ENCODE measurements at places on chromosomes 6 and 20. TPM values are rescaled to one million over a fixed set of nuclear protein-coding genes. Genes with fewer than 3 reads are reported as not detected.

- H3K4me3 ChIP-seq: no peak overlapping the region
- H3K36me3 ChIP-seq: no peaks in the 10 kb centered on the region
- H3K27me3 ChIP-seq: no peaks in the 10 kb centered on the region
- no peak for DNase-seq
- H3K27ac ChIP-seq: no peak overlapping the region
These were observed 395.1 kb upstream of the SASH1 start for GRCh38 chr6:147947521-147947920.

- no peaks in the 10 kb centered on the region for H3K4me1 ChIP-seq
- no peak overlapping the region for H3K27ac ChIP-seq
- H3K4me3 ChIP-seq: no peak overlapping the region
These were observed 230.4 kb downstream of the TAF4 start for GRCh38 chr20:61835301-61835700.

GRCh38 chr20:33554914-33555420 lies 65.1 kb downstream of the CBFA2T2 start:
- H3K27ac ChIP-seq: peak overlapping the region; percentile 44
- H3K36me3 ChIP-seq: peaks cover 5% of the 10 kb centered on the region
- H3K4me1 ChIP-seq: no peaks in the 10 kb centered on the region
- no peaks in the 10 kb centered on the region for H3K27me3 ChIP-seq
- DNase-seq: no peak

DNA sequence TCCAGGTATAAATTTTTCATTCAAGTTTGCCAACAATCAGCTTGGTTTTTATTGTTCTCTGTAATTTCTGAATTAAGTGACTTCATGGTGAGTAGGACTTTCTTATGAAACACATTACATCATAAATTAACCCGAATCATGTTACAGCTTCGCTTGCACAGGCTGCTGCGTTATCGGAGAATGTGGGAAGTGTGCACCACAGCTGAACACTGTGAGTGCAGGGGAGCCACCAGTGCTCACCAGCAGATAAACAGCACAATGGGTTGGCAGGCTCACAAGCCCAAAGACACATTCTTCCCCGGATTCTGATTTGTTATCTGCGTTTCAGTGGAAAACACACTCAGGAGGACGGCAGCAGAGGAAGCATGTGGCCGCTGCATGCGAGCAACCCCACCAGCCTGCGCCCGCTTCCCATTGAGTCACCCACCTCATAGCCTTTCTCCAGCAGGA lies 121.1 kb downstream of the GMDS start:
- H3K4me1 ChIP-seq: peaks cover 14% of the 10 kb centered on the region
- H3K27ac ChIP-seq: no peak overlapping the region
- H3K36me3 ChIP-seq: no peaks in the 10 kb centered on the region
- DNase-seq: peak; percentile 35
- H3K4me3 ChIP-seq: no peak overlapping the region
- no peaks in the 10 kb centered on the region for H3K27me3 ChIP-seq

DNA sequence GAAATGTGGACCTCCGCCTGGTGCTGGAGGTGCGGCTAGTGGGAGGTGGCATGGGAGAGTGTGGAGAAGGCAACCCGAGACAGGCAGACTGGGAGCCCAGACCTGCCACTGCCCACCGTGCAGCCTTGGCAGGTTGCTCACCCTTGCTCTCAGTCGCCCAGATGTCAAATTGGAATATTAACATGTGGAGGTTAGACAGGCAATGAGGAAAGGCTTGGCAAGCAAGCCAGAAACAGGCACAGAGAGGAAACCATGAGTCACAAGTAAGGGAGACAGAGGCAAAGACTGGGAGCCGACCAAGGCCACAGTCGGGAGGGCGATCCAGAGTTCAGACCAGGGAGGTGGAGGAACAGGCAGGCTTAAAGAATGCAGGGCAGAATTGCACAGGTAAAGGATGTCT lies 178.2 kb downstream of the FOXC1 start:
- H3K36me3 ChIP-seq: no peaks in the 10 kb centered on the region
- H3K27me3 ChIP-seq: no peaks in the 10 kb centered on the region
- no peak overlapping the region for H3K27ac ChIP-seq
- H3K4me1 ChIP-seq: no peaks in the 10 kb centered on the region

DNA sequence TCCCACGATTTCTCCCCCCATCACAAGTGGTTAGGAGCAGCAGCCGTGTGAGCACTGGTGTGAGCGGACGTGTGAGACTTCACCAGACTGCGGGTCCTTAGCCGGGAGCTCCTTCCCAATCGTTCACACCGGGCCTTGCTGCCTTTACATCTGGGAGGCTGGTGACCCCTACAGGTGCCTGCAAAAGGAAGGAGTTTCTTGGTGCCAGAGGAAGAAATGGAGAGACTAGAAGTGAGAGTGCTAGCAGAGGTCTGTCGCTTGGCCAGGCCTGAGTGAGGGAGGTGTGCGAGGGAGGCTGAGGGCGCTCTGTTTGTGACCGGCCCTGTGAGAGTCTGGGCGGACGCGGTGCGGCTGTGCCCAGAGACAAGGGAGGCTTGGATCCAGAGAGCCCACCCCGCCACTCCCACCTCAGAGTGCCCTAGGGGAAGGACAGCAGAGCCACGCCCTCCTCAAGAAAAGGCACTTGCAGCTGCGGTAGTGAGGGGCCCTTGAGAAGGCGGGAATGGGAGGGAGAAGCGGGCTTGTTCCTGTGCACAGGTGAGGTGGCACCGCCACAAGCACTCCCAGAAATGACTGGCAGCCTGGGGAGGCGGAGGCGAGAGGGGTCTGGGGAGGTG lies 10.0 kb upstream of the ARMC2 start:
- H3K27ac ChIP-seq: no peak overlapping the region
- H3K4me3 ChIP-seq: no peak overlapping the region
- DNase-seq: no peak
- peaks cover 7% of the 10 kb centered on the region for H3K4me1 ChIP-seq
- no peaks in the 10 kb centered on the region for H3K36me3 ChIP-seq

- no peaks in the 10 kb centered on the region for H3K4me1 ChIP-seq
- H3K27me3 ChIP-seq: no peaks in the 10 kb centered on the region
- no peak overlapping the region for H3K27ac ChIP-seq
- no peaks in the 10 kb centered on the region for H3K36me3 ChIP-seq
These were observed 133.7 kb upstream of the RIN2 start for GRCh38 chr20:19624221-19624965.

DNA sequence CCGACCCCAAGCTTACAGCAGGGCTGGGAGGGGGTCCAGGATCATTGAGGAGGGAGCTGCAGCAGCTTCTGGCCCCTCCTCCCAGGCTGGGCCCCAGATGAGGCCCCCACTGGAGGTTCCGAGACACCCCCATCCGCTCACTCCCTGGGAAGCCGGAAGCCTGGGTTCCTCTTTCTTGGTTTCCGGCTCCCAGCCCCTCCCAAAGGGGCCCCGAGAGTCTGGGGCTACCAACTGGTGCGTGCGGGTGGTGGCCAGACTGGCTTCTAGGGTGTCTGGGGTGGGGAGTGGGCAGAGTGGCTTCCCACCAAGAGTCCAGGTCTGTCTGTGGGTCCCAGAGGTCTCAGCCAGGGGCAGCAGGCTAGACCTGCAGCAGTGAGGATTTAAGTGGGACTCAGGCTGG lies 2.2 kb downstream of the RGS19 start:
- H3K4me3 ChIP-seq: peak overlapping the region; percentile 15
- no peaks in the 10 kb centered on the region for H3K36me3 ChIP-seq
- H3K4me1 ChIP-seq: peaks cover 33% of the 10 kb centered on the region

GRCh38 chr20:45933266-45934045 lies 1.0 kb upstream of the PCIF1 start:
- H3K4me1 ChIP-seq: peaks cover 22% of the 10 kb centered on the region
- H3K27me3 ChIP-seq: no peaks in the 10 kb centered on the region
- DNase-seq: peak; percentile 80
- H3K36me3 ChIP-seq: peaks cover 17% of the 10 kb centered on the region
- peak overlapping the region; percentile 100 for H3K27ac ChIP-seq

DNA sequence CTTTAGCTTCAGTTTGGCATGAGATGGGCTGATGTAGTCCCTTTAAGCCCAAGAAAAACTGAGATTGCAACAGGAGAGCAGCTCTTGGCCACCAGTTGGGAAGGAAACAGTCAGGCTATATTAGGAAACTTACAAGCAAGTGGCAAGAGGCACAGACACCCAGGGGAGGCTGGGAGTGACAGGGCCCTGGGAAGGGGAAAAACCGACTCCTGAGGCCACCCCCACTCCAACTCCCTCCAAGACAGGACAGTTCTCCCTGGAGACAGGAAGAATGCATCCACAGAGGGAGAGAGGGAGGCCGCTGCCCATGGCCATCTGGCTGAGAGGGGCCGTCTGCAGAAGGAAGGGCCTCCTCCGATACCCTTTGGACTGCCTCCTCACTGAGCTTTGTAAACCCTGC lies 20.5 kb downstream of the JPH2 start:
- H3K27ac ChIP-seq: peak overlapping the region; percentile 88
- peaks cover 45% of the 10 kb centered on the region for H3K4me1 ChIP-seq
- H3K4me3 ChIP-seq: peak overlapping the region; percentile 0
- H3K36me3 ChIP-seq: no peaks in the 10 kb centered on the region
- peak; percentile 69 for DNase-seq

- H3K4me1 ChIP-seq: peaks cover 37% of the 10 kb centered on the region
- peaks cover 50% of the 10 kb centered on the region for H3K36me3 ChIP-seq
- H3K27ac ChIP-seq: no peak overlapping the region
- no peaks in the 10 kb centered on the region for H3K27me3 ChIP-seq
- no peak for DNase-seq
- no peak overlapping the region for H3K4me3 ChIP-seq
These were observed 2.2 kb downstream of the PSMA7 start for GRCh38 chr20:62141043-62141396.

GRCh38 chr6:29943053-29943966 lies 978 bp downstream of the HLA-A start:
- H3K27me3 ChIP-seq: no peaks in the 10 kb centered on the region
- peak overlapping the region; percentile 89 for H3K27ac ChIP-seq
- H3K4me3 ChIP-seq: peak overlapping the region; percentile 92

DNA sequence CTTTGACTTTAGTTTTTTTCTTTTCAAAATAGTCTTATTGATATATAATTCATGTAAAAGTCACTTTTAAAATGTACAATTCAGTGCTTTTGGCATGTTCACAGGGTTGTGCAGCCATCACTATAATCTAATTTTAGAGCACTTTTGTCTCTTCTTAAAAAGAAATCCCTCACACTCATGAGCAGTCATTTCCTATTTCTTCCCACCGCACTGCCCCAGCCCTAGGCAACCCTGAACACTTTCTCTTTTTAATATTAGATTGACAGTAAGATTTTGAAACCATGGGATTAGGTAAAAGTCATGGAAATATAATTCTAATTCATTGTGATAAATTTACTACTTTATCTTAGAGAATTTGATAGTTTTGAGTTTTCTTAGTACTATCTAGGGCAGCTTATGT lies 309.4 kb downstream of the UTRN start:
- H3K4me3 ChIP-seq: no peak overlapping the region
- H3K27ac ChIP-seq: no peak overlapping the region
- no peaks in the 10 kb centered on the region for H3K27me3 ChIP-seq
- no peaks in the 10 kb centered on the region for H3K36me3 ChIP-seq
- DNase-seq: no peak
- no peaks in the 10 kb centered on the region for H3K4me1 ChIP-seq

Gene CST4
- total RNA-seq: not detected

Gene MICB
- total RNA-seq: 8.8 TPM

Gene REM1
- 4.4 TPM for total RNA-seq

Gene GRM1
- total RNA-seq: 1.1 TPM

Gene TSPO2
- total RNA-seq: not detected

Gene MYMX
- 0.96 TPM for total RNA-seq

Gene C6orf141
- not detected for total RNA-seq

Gene DAAM2
- 20.9 TPM for total RNA-seq

Gene ZSCAN26
- total RNA-seq: 12.2 TPM

Gene SRMS
- total RNA-seq: not detected

Gene FAM209B
- total RNA-seq: not detected
